ENCODE measurements at places on chromosomes 13 and 19. TPM values are rescaled to one million over a fixed set of nuclear protein-coding genes. Genes with fewer than 3 reads are reported as not detected.

DNA sequence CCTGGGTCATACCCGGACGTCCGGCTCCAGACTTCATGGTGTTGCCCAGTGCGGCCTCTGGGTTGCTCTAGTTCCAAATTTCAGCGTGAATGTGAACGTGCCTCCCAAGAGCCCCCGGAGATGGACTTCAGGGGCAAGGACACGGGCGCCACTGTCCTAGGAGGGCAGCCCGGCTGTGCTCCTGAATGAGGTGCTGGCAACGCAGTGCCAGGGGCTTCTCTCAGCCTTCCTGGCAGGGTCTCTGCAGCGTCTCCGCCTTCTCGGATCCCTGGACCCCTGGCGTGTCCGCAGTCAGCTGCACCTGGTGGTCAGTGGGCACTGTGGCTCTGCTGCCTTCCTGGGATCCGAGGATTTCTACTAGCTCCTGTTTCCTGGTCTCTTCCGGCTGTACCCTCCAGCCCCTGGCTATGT is 101.7 kb upstream of the MCF2L start:
- H3K36me3 ChIP-seq = peaks cover 44% of the 10 kb centered on the region
- no peak for DNase-seq
- H3K27ac ChIP-seq = no peak overlapping the region
- no peaks in the 10 kb centered on the region for H3K27me3 ChIP-seq
- peaks cover 4% of the 10 kb centered on the region for H3K4me1 ChIP-seq

GRCh38 chr19:13557756-13558398 is 51.6 kb upstream of the CACNA1A start:
- H3K4me3 ChIP-seq = no peak overlapping the region
- H3K27me3 ChIP-seq = no peaks in the 10 kb centered on the region
- no peak overlapping the region for H3K27ac ChIP-seq
- no peak for DNase-seq
- no peaks in the 10 kb centered on the region for H3K36me3 ChIP-seq
- H3K4me1 ChIP-seq = no peaks in the 10 kb centered on the region

CGB2 gene
- 0.47 TPM for total RNA-seq

DNA sequence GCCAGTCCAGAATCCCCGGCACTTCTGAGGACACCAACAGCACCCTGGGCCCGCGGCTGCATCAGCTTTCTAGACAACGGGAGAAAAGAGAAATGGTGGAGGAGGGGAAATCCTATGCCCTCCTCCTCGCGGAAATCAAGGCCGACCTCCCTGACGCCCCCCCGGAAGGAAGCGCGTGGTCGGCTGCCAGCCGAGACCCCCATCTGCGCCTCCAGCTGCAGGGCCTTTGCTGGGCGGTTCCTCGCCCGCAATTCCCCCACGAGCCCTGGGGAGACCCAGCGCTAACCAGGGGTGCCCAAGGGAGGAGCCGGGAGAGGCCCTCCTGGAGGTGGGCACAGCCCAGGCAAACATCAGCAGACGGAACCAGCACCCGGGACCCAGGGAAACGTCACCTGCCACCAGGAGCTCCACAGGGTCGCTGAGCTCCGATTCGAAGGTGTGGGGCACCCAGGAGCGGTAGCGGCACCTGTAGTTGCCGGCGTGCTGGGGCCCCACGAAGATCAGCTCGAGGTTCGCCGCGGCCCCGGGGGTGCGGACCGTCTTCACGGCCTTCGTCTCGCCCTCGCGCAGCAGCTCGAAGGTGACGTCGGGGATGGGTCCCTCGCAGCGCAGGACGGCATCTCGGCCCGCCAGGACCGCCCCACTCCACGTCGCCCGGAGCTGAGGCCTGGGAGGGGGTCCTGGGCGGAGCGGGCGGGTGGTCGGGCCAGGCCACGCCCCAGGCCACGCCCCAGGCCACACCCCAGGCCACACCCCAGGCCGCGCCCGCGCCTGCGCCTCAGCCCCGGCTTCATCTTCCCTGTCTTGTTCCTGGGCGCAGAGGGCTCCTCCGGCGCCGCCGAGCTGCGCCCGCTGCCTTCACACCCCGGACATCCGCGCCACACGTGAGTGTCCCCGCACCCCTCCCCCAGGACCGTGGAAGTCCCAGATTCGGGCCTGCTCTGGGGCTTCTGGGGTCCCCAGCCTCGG is 6.0 kb downstream of the A1BG start:
- peak overlapping the region; percentile 89 for H3K27ac ChIP-seq
- peaks cover 16% of the 10 kb centered on the region for H3K36me3 ChIP-seq
- peaks cover 4% of the 10 kb centered on the region for H3K27me3 ChIP-seq
- H3K4me1 ChIP-seq = peaks cover 29% of the 10 kb centered on the region

SIAH3 gene
- 0.08 TPM for total RNA-seq

GRIK5 gene
- 0.79 TPM for total RNA-seq

DNA sequence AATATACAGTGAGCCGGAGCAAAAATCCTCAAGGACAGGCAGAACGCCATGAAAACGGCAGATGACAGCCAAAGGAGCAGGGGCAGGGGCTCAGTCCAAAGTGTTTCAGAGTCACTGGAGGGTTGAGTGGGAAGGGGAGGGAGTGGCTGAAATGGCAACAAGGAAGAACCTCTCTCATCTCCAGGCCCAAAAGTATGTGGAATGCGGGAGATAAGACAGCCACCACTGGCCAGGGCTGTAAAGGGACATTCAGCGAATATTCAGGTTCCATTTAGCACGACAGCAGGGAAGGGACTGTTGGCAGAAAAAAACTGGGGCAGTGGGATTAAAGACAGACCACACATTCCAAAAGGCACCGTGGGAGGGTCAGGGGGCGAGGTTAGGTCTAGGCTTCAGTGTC is 48.4 kb downstream of the USPL1 start:
- DNase-seq = no peak
- peaks cover 3% of the 10 kb centered on the region for H3K27me3 ChIP-seq
- peaks cover 2% of the 10 kb centered on the region for H3K36me3 ChIP-seq
- peaks cover 6% of the 10 kb centered on the region for H3K4me1 ChIP-seq

- H3K36me3 ChIP-seq = peaks cover 20% of the 10 kb centered on the region
- H3K4me1 ChIP-seq = peaks cover 41% of the 10 kb centered on the region
- no peaks in the 10 kb centered on the region for H3K27me3 ChIP-seq
- peak overlapping the region; percentile 78 for H3K27ac ChIP-seq
- no peak for DNase-seq
- peak overlapping the region; percentile 85 for H3K4me3 ChIP-seq
Measured at GRCh38 chr19:17720440-17720839, 1.2 kb downstream of the MAP1S start.

ZNF439 gene
- total RNA-seq = 8.3 TPM

Measured in activated CD4-positive, alpha-beta T cell treated with anti-CD3 and anti-CD28 coated beads, Interleukin-2, amount 10 ng/mL, durations not matched to agents 7 days and 5 days (primary cell).